Bone marrow (tissue), 2 donors: ENCODE measurements at places on chromosomes 3 and 15.

GRCh38 chr15:39860200-39860599 is 59.9 kb downstream of the GPR176 start:
- no peak for DNase-seq

GRCh38 chr15:64931381-64931780 is 19.7 kb downstream of the ANKDD1A start:
- no peak for DNase-seq

- no peak for DNase-seq
These were observed 664 bp upstream of the LARP6 start for GRCh38 chr15:70854666-70854976.

DNA sequence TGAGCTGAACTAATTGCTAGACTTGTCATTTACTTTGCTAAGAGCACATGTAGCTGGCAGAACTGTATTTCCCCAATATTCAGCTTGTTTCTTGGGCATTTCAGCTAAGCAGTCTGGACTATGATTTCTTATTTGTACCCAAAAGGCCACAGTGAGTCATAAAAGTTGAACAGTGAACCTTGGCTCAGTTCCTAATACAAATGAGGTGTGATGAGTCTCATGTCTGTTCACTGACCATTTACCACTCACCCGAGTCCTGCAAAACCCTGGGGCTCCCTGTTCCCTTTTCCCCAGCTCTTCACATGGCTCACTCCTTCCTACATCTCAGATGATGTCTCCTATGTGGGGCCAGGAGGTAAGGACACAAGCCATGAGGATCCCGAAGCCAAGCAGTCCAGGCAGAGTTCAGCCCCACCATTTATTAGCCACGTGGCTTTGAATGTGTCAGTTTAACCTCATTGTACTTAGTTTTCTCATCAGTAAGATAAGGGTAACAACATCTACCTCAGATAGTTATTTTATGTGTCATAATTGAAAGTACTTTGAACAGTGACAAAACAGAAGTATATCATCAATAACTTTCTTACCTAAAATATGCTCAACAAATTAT is 239.3 kb downstream of the IL5RA start:
- DNase-seq = no peak

GRCh38 chr15:94230883-94231722 is at the start of gene MCTP2:
Gene MCTP2 (plus strand): TSS chr15:94231561. CDS start chr15:94298266, 66,705 bp downstream.
- DNase-seq = peak; percentile 84

DNA sequence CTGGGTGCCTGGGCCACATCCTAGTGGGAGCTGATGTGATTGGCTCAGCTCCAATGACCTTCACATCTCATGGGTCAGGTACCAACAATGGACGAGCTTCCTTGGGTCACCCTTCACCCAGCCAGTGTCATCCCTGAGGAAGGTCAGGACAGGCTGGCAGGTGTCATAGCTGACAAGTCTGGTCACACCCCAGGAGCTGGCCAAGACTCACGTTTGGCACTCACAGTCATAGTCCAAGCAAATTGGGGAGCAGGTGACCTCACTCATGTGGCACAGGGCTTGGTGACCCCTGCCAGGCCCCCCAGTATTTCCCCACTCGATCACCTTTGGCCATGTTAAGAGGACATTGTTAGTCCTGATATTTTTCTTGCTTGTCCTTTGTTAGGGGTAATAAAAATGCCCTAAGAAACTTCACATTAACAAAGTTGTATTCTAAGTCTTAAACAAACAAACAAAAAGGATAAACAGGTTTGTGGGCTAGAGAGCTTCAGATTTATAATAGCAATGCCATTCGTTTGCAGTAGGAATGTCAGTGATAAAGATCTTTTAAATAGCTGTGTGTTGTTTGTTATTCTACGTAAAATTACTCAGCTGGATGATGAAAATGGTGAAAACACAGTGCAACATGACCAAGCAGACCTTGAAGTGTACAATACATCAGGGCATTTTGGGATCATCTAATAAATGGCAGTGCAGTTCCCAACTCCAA is 79.5 kb upstream of the POMGNT2 start:
- no peak for DNase-seq

- DNase-seq = no peak
These were observed 173.6 kb upstream of the TMC3 start for GRCh38 chr15:81547521-81548132.

GRCh38 chr3:115790759-115791158 is 167.4 kb downstream of the GAP43 start:
- no peak for DNase-seq

- DNase-seq = no peak
These were observed 74.4 kb downstream of the BOC start for GRCh38 chr3:113285741-113286140.

DNA sequence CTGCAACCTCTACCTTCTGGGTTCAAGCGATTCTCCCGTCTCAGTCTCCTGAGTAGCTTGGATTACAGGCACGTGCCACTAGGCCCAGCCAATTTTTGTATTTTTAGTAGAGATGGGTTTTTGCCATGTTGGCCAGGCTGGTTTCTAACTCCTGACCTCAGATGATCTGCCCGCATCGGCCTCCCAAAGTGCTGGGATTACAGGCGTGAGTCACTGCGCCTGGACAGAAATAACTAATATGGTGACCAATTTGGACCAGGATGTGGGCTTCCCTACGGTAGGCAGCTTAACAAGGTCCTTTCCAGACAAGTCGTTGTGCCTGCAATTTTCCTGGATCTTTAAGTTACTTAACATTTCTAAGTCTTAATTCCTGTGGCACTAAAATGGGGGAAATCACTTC is 14.8 kb downstream of the WDR53 start:
- no peak for DNase-seq

DNA sequence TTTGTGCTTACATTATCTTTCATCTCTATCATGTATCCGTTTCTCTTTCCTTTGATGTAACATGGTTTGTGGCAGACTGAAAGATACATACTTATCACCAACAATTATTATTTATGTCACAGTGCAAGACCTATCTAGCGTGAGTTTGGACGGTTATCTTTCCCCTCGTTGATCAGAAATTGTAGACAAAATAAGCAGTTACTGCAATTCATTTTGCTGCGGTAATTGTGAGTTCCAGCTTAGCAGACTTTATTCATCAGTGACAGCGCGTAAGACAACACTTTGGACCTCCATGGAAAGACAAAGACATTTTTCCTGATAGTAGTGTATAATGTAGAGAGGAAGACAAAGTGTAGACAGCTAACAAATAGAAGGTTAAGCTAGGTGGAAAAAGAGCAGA is 51.0 kb upstream of the UTS2B start:
- DNase-seq = no peak

GRCh38 chr3:155504682-155505081 is 211.2 kb upstream of the STRIT1 start:
- no peak for DNase-seq

DNA sequence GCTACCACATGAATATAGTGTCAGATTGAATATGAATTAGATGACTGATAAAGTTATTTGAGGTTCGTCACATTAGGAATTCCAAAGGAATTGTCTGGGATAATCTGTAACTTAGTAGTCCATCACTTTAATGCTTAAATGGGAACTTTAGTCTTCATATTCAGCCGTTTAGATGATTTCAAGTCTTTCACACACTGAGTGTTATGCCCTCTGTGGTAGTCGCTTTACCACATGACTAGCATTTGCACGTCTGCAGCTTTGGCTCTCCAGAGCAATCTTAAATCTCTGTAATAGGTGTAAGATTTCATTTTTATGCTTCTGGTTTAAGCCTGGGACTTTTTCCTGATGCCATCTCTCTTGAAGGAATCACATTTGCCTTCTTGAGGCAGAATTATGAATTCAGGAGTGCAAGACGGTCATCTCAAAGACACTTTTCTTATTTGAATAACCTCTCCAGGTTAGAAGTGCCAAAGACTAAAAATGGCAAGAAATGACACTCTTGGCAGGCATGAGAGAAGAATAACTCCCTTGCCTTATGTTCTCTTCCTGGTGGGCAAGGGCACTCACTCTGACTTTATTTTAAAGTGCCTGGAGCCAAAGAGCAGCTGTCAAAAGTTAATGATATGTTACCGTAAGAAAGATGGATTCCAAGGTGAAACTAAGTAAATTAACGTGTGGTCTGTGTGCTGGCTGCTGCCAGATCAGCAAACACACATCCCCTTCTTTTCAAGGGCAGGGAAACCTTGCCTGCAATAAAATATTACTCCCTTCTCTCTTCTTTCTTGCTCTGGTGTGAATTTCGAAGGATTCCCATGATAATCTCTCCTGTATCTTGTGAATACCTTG is 153.3 kb downstream of the B3GALNT1 start:
- no peak for DNase-seq

GRCh38 chr3:134621854-134622253 is 29.0 kb downstream of the KY start:
- DNase-seq = no peak

- no peak for DNase-seq
These were observed 149.5 kb downstream of the NLGN1 start for GRCh38 chr3:173547070-173547469.

GRCh38 chr3:56915966-56916586 is 114.3 kb upstream of the ARHGEF3 start:
- peak; percentile 74 for DNase-seq

- DNase-seq = no peak
These were observed 3.7 kb upstream of the PLXNB1 start for GRCh38 chr3:48433472-48434118.

DNA sequence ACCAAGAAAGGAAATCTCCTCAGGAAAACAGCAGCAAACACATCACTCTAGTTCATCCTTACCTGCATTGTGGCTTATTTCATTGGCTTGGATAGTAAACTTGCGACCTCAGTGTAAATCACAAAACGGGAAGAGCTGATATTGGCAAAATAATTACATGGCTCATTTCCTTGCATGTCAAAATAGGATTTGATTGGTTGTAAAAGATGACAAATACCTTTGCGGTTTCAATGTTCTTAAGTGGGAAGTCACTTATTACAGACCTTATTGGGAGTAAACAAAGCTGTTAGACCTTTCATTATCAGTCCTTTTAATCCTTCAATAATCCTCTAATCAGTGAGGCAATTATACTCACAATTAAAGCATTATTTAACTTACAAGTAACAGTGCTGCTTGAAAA is 590.6 kb downstream of the MAGI1 start:
- DNase-seq = no peak

- no peak for DNase-seq
These were observed 19.4 kb downstream of the TGFBR2 start for GRCh38 chr3:30625541-30626438.

GRCh38 chr3:45986303-45986982 is 9.2 kb downstream of the FYCO1 start:
- DNase-seq = no peak

DNA sequence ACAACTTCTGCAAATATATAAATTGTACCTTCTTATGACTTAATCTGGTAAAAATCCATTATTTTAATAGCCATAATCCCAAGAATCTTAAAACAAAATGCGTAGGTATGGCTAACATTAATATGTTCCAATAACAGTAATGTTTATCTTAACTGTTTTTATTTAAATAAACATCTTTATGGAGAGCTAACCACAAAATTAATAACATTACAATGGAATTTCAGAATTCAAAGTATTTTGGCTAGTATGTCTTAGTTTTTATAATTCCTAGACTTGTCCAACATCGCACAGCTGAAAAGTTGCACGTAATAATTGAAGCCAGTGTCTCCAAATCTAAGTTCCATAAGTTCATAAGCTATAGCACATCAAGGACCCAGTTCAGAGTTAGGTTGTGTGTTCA is 47.6 kb downstream of the ANKRD28 start:
- DNase-seq = no peak
